IMR-90 (cell line): ENCODE measurements at places on chromosomes 16 and 17. TPM values are rescaled to one million over a fixed set of nuclear protein-coding genes. Genes with fewer than 3 reads are reported as not detected.

ZNRF1 gene
- total RNA-seq: 8.2 and 9.7 TPM in 2 replicates

PERCC1 gene
- total RNA-seq: not detected in 2 replicates

KRT28 gene
- not detected in 2 replicates for total RNA-seq

NUBP1 gene
- 28.0 and 29.7 TPM in 2 replicates for total RNA-seq

CHST5 gene
- total RNA-seq: not detected in 2 replicates

C17orf100 gene
- total RNA-seq: 0.18 and 0.28 TPM in 2 replicates

EPX gene
- not detected in 2 replicates for total RNA-seq

TBC1D3H gene
- not detected in 2 replicates for total RNA-seq

NPIPB6 gene
- total RNA-seq: 0.18 and 0.56 TPM in 2 replicates
